MCF 10A (cell line): ENCODE measurements at places on chromosomes 6 and 20.

DNA sequence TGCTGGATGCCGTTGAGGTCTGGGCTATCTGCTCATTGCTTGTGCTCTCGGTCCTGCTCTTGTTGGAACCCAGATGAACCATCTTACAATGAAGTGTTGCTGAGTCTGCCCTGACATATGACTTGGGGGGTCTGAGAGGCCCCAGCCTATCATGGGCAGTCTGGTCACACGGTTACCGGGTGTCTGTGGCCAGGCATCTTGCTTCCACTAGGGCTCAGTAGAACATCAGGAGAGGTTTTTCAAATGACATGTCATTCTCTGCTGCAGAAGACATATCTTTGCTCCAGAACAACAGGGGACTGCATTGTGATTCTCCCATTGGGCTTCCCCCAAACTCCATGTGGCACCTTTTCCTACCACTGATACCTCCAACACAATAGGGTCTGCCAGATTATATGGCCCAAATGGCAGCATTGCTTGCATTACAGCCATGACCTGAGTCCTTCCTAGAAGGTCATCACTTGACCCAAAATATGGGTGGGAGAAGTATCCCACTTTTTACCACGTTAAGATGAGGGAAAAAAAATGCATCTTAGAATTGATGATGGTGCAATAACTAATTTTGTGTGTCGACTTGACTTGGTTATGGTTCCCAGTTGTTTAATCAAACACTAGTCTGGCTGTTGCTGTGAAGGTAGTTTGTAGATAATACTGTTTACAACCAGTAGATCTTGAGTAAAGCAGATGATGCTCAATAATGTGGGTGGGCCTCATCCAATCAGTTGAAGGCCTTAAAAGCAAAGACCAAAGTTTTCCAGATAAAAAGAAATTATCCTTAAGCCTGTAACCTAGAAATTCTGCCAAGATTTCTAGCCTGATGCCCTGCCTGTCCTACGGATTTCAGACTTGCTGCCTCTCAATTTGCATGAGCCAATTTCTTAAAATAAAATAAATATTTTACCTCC is 241.0 kb downstream of the QKI start:
- DNase-seq = no peak

DNA sequence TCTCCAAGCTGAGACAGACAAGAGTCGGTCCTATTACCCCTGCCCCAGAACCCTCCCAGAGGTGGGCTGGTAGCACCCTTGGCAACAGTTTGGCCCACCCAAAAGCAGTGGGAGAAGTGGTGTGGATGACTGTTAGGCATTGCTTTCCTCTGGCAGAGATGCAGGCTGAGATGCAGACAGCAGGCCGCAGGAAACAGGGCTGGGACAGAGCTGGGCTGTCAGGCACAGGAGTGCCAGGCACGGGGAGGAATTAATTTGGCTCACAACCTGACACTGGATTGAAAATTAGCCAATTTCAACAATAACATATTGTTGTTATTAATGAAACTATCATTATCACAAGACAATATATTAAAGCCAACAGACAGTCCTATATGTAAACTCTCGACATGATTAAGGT is 15.7 kb upstream of the SIRT5 start:
- no peak for DNase-seq

DNA sequence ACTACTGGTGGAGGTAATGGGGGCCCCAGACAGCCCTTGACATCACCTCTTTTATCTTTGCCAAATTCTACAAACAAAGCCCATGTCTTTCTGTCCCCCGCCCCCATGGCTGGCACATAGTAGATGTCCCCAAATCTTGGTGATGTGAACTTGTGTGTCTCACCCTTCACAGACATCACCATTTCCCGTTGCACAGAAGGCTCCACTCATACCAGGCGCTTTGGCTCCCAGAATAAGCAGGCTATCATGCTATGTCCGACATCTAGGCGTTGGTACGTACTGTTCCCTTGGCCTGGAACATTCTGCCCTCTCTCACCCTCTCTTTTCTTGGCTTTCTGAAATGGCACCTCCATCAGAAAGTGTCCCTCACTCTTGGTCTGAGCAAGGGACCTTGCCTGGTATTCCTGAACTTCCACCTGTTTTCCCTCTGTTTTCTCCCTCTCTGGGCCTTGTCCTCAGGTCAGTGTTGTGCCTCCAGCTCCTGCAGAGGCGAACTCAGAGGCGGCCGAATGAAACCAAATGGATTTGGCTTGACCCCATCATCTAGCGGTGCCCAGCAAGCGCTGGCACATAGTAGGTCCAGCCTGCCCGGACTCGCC is 968 bp upstream of the CCN5 start:
- no peak for DNase-seq

GRCh38 chr6:67102743-67103142 is 1395.7 kb upstream of the EYS start:
- peak; percentile 13 for DNase-seq

DNA sequence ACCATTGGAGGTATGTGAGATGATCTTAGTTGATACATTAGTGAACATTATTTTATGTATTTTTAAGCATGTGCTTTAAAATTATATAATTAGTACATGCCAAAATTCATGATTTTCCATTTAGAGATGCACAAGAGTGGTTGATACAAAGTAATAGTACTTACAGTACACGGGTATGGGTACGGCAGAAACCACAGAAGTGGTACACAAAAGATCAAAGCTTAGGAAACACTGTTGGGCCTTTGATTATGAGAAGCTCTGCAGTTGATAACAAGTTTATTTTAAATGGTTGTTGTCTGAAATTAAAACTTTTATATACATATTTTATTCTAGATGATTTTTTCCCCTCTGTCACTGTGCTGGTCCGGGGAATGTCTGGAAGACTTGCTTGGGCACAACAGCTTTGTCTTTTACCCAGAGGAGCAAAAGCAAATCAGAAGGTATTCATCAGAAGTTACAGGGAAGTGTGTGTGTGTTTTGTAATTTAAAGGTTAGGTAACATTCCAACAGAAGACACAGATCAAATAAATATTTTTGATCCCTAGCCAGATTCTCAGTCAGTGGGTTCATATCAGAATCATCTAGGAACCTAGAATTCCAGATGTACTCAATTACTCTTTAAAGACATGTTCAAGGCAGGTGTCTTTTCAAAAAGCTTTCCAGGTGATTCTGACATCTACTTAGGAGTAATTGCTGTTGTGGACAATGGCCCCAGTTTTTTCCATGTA is 32.5 kb upstream of the ADIG start:
- DNase-seq = no peak

GRCh38 chr6:26295691-26296555 is 69.1 kb upstream of the BTN3A2 start:
- peak; percentile 87 for DNase-seq

- no peak for DNase-seq
Observed at GRCh38 chr20:732727-733126, 35.6 kb downstream of the SLC52A3 start.

DNA sequence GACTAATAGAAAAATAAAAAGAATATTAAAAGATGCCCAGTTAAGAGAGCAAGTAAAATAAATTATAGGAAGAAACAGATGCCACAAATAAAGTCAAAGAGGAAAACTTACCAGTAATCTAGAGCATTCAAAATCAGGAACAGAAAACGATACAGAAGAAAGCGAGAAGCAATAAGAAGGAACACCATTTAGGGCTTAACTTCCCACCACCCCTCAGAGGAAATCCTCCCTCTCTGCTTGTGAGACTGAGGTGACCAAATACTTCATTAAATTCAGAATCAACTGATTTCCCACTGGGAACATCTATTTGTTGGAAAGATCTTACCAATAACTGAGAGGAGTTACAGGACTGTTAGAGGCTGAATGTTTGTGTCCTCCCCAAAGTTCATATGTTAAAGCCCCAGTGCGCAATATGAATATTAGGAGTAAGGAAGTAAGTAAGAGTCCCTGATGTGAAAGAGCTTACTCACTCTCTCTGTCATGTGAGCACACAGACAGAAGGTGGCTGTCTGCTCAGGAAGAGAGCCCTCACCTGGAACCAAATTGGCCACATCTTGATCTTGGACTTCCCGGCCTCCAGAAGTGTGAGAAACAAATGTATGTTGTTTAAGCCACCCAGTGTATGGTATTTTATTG is 19.5 kb downstream of the KATNA1 start:
- no peak for DNase-seq

DNA sequence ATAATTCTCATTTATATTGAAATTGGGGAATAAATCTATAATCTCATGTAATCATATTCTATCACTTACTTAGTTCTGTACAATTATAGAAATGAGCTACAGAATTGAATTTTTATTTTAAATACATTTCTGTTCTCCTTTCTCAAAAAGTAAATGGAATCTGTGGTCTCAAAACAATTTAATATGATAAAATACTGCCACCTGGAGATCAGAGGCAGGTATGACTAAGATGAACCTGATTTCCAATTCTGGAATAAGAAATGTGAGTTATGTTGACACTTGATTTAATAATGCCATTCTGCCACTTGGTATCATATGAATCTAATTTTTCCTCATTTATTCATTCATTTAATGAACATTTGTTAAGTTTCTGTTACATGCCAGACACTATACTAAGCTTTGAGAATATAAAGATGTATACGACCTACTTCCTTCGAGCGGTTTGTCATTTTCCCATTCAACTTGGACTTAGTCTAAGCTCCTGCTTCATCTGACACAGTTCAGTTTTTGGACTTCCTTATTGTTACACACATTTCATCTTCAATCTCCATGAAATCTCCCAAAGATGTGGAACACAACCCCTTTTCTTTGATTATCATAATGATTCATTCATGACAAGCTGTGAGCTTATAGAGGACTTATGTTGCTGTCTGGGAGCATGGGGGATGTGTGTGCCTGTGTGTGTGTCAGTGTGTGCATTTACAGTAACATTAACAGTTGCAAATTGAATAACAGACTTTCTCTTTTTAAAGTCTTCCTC is 7.5 kb upstream of the CCDC28A start:
- DNase-seq = peak; percentile 47

DNA sequence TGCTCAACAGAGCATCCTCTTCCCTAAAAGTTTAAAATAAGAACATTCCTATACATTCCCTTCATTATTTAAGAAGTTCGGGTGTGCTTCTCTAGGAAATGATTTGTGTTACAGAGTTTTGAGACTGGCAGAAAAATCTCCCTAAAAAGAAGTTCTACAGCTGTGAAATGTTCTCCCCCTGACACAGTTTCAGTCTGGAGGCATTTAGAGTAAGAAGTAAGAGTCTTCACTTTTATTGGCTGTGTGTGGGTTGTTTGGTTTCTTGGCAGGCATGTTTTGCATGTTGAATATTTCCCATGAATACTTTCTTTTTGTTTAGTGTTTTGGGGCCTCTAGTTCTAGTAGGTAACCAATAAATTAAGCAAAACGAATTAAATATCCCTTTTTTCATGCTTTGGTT is 195.9 kb downstream of the TENT5A start:
- no peak for DNase-seq
